ENCODE measurements at places on chromosomes 6 and 20.

DNA sequence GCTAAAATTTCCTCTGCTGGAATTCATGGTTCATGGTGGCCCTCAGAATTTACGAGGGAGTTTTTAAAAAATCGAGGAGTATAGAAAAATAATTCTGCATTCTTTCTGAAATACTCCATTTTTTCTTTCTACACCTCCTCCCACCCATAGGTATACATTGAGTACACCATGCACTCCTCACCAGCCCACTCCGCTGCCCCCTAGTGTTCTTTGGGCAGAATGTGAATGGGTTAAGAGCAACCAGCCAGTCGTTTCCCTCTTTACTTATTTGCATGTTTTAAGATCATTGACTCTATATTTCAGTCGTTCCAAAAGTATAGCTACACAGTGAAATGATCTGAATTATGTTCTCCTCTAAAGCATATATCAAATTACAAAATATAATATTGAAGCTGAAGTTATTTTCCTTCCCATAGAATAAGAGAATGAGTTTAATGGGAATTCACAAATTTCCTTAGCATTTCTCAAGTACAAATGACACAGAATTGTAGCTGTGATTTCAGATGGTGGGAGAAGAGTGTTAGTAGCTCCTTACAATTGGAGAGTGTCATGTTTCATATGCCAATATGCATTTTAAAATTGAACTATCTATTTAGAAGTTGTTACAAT lies 977.7 kb upstream of the SLC35B3 start:
- DNase-seq = no peak

DNA sequence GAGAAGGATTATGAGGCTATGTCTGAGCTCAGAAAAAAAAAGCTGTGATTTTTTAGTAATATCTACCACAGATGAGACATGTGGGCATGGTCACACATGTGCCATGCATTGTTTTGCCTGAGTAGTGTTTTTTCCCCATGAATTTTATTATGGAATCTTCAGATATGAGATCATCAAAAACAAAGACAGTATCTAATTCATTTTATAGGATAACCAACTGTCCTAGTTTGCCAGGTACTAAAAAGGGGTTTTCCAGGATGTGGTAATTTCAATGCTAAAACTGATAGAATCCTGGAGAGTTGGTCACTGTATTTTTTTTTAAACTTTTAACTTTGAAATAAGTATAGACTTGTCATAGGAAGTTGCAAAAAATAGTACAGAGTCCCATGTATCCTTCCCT lies 127.4 kb upstream of the MAP3K7 start:
- DNase-seq = no peak

GRCh38 chr20:62902926-62903615 lies 23.2 kb downstream of the DIDO1 start:
- no peak for DNase-seq

DNA sequence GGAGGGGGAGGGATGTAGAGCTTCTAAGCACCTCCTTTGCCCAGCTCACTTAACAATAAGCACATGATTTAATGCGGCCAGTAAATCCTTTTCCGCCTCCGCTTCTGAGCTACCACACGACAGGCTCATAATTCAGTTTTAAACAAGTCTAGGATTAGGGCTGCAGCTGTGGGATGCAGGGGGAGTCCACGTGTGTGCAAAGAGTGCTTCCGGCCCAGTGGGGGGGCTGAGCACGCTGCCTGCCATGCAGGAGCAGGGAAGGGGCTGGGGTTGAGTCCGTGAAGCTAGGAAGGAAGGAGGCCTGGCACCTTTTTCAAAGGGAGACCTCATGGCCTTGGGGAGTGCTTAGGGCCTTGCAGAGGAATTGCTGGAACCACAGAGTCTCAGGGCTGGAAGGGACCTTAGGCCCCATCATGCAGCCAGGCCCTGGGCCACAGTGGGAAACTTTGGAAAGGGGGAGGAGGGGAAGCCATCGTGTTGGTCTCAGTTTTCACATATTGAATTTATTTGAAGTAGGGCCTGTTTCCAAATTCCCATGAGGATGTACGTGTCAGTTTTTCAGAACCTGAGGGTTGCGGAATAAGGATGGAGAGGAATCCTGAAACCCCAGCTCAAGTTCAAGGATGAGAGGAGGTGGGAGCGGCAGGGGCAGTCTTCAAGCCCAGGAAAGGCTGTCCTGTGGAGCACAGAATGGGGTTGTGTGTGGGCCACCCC lies 96.1 kb downstream of the VEGFA start:
- no peak for DNase-seq

DNA sequence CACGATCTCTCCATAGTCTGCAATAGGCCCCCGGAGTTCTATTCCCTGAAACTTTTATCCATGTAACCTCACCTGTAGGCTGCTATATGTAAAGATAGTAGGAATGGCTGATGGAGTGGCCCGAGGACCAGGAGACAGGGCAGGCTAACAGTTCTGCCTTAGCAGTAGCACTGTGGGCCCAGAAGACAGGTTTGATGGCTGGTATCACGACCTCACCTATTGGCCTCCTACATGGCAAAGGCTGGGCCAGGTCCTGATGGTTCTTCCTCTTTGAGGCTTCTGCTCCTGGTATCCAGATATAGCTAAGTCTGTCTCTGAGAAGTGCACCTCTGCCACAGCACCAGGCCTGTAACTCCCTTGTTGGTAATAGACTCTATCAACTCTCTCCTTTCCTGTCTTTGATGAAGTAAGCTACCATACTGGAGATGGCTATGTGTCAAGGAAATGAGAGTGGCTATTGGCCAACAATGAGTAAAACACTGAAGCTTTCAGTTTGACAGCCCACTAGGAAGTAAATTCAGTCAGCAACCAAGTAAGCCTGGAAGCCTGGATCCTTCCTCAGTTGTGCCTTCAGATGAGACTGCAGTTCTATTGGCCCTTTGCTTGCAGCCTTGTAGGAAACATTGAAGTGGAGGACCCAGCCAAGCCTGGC lies 5.7 kb downstream of the SPEF1 start:
- DNase-seq = no peak
